ENCODE measurements at places on chromosomes 1 and 21.

GRCh38 chr1:152141971-152142584 is 16.9 kb downstream of the RPTN start:
- peak; percentile 54 for DNase-seq

GRCh38 chr1:203167026-203167912 is 8.4 kb downstream of the MYBPH start:
- DNase-seq = no peak

DNA sequence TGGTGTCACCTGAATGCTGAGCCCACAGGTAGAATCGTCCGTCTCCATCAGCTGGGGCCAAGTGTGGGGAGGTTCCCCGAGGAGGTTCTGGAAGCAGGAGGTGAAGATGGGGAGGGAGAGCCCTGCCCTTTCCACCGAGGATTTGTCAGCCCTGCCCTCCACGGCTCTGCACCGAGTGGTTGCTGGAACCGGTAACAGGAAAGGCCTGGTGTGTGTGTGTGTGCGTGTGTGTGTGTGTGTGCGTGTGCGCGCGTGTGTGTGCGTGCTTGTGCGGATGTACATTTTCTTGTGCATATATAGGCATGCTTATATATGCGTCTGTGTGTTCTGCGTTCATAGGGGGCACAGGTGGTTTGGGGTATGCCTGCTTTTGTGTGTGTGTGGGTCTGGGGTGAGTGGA is 3.5 kb downstream of the NBL1 start:
- no peak for DNase-seq

DNA sequence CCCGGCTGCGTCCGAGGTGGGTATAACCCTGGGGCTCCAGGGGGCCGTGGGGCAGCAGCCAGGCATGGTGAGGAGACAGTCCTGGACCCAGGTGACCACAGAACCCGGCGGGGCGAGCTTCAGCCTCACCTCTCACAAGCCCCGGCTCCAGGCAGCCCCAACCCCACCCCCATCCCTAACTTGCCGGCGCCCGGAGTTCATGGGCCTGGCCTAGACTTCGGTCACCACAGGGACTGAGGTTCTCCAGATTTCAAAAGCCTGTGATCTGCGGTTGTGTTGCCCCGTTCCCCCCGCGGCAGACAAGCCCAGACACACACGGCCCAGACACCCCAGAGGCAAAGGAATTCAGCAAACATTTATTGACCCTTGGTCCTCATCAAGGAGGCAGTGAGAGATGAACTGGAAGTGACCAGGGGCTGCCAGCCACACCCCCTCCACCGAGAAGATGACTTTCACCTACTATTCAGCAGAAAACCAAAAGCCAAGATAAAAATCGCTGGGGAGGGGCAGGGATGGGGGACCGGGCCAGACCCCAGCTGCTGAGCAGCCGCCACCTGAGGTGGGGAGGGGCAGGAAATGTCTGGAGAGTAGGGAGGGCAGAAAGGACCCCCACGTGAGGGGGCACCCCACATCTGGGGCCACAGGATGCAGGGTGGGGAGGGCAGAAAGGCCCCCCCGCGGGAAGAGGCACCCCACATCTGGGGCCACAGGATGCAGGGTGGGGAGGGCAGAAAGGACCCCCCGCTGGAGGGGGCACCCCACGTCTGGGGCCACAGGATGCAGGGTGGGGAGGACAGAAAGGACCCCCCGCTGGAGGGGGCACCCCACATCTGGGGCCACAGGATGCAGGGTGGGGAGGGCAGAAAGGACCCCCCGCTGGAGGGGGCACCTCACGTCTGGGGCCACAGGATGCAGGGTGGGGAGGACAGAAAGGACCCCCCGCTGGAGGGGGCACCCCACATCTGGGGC is 3.9 kb downstream of the HES4 start:
- DNase-seq = peak; percentile 21

DNA sequence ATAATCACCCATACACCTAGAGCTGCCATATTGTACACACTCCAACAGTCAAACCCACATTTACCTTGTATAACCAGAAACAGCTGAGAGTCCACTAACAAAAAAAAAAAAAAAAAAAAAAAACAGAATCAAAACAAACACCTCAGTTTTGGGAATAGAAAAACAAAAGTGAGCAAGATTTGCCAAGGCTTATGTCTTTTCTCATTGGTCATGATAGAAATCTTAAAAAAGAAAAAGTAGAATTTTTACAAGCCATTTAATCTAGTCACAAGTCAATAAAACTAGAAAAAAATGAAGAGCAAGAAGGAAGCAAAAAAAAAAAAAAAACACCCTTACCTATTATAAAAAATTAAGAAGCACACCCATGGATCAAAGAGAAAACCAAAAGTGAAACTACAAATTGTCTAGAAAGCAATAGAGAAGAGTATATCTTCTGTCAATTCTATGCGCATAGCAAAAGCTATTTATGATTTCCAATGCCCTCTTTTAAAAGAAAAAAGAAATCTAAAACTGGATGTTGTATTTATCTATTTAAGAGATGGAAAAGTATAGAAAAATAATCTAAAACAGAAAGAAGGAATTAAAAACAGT is 113.2 kb upstream of the GALNT2 start:
- DNase-seq = no peak

DNA sequence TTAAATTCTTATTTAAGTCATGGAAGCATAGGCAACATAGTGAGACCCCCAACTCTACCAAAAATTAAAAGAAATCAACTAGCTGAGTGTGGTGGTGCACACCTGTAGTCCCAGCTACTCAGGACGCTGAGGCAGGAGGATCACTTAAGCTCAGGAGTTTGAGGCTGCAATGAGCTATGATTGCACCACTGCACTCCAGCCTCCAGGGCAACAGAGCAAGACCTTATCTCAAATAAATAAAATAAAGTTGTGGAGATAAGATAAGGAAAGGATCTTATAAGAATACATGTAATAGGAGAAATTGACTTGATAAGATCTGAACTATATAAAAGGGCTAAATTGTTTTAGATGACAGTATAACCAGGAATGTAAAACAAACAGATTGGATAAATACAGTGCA is 2.3 kb upstream of the BATF3 start:
- DNase-seq = no peak

GRCh38 chr1:176876966-176877515 is 287.5 kb downstream of the ASTN1 start:
- DNase-seq = no peak

- no peak for DNase-seq
Observed at GRCh38 chr1:185608177-185608576, 126.0 kb upstream of the HMCN1 start.

DNA sequence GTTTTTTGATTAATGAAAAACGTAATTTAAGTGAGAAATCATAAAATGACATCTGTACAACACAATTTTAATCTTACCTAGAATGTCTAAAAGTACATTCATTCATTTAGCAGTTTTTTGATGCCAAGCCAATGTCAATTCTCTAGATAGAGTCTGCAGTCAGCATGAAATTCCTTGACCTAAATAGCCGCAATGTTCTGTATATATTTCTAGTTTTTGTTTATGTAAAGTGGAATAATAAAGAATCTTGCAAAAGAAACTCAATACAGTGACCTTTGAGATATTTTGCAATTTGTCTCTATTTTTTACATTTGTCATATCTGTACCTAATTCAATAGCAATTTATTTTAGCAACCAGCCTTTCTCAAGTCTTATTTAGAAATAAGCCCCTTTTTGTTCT is 176.0 kb downstream of the ATP6V1G3 start:
- DNase-seq = no peak

DNA sequence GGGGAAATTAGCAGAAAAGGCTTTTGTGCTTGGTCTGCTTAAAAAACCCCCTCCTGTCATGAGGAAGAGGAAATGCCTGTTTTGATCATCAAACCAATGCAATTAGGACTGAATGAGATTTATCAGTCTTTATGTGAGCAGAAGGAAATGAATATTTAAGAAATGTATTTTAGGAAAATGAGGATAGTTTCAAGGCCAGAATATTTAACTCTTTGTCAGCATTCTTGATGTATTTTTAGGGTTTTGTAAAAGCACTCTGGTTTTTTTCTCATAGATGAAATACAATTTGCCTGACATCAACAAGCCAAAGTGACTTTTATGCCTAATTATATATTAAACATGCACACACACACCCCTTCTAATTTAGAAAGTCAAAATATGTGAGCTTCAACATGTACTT is 213.8 kb downstream of the GRIK1 start:
- DNase-seq = no peak

DNA sequence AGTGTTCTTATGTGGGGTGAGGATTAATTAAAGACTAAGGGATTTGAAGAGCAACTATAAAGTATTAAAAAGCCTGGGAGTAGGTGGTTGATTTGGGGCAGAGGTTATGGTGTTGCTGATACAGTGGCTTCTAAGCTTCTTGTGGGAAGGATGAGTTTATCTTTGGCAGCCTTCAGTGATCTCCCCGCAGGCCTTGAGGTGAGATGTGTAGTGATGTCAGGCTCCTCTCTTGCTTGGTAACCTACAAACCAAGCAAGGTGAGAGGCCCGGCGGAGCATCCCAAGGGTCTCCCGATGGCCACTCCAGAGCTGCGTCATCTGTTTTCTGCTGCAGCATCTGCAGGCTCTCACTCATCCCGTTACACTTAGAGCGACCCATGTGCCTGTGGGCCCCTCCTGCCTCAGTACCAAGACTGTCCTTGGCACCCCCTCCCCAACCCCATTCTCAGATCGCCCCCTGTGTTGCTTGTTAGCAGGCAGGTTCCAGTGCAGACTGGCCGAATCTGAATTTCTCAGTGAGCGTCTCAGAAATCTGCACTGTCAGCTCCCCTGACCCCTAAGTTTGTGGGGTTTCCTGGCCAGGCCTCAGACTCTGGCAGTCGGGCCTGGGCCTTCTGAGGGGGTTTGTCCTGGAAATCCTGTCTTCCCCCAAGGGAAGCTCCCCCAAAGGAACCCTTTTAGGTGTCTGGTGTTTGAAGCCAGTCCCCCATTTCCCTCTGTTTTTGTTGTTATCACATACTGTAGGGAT is 77.9 kb downstream of the GALNT2 start:
- DNase-seq = no peak

GRCh38 chr21:46598581-46599572 is 6.0 kb downstream of the S100B start:
- DNase-seq = peak; percentile 95

- no peak for DNase-seq
Observed at GRCh38 chr1:60108196-60108595, 34.6 kb upstream of the C1orf87 start.

DNA sequence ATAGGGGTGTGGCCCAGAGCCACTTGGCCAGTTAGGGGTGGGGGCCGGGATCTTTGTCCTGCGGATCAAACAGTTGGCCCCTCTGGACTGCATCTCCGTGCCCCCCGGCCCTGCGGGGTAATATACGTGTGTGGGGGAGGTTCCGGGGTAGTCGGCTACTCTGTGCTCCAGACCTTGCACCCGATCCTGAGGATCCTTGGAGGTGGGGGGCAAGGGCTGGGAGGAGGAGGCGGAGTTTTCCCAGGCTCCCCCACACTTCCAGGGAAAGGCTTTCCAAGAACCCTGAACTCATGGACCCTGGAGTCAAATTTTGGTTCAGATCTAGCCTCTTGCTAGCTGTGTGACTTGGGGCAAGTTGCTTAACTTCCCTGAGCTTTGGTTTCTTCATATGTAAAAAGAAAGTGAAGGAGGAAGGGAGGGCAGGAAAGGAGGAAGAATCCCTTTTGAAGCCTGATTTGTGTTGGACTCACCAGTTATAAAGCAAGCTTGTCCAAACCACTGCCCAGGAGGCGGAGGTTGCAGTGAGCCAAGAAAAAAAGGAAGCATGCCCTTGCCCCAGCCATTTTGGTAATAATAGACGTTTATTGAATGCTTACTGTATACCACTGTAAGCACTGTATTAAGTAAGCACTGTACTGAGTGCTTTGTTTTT is 686 bp downstream of the MIIP start:
- no peak for DNase-seq

DNA sequence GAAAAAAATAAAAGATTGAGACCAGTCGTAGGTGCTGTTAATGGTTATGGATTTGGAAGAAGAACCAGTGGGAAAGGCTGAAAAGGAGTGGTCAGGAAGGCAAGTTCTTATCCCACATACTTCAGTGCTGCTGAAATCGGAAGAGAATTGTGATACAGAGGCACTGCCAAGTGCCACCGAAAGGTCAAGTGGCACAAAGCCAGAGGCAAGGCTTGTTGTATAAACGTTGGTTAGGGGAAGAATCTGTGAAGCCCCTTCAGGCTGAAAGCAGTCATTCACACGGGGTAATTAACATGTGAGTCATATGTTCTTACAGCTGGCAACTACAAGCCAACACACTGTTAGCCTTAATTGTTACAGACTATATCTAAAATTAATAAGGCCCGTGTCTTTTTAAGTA is 48.8 kb downstream of the ZBTB40 start:
- DNase-seq = peak; percentile 20

GRCh38 chr1:158809862-158810261 is 21.3 kb upstream of the MNDA start:
- DNase-seq = no peak

- peak; percentile 75 for DNase-seq
Observed at GRCh38 chr1:26161415-26162219, 2.7 kb downstream of the FAM110D start.

GRCh38 chr1:2919841-2920240 is 101.4 kb upstream of the ACTRT2 start:
- no peak for DNase-seq

GRCh38 chr21:43337901-43338655 is 88.9 kb downstream of the SIK1 start:
- DNase-seq = no peak

- peak; percentile 92 for DNase-seq
Observed at GRCh38 chr1:211830328-211831142, at the start of gene LPGAT1. Gene LPGAT1 (minus strand): TSS chr1:211830763. CDS start chr1:211829296, 1,467 bp downstream.

GRCh38 chr21:43866659-43867331 is 1.8 kb downstream of the AGPAT3 start:
- DNase-seq = no peak

DNA sequence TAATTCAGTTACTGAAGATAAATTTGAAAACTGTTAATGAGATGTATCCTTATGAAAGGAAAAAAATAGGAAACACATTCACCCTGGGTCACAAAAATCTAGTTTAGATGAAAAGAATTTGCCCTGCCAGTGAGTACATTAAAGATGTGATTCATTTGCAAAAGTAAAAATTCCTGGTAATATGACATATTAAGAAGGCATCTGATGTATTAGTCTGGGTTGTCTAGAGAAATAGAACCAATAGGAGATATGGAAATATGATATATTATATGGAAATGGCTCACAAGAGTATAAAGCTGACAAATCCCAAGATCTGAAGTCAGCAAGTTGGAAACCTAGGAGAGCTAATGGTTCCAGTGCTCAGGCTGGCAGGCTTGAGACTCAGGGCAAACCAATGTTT is 153.8 kb downstream of the MRPL39 start:
- DNase-seq = no peak

- peak; percentile 73 for DNase-seq
Observed at GRCh38 chr1:20725189-20726117, 7.0 kb downstream of the SH2D5 start.

GRCh38 chr1:213666113-213666512 is 321.7 kb upstream of the PROX1 start:
- DNase-seq = no peak

GRCh38 chr1:235863699-235864093 is 3.0 kb downstream of the LYST start:
- DNase-seq = no peak

GRCh38 chr1:200306944-200307754 is 102.7 kb downstream of the ZNF281 start:
- peak; percentile 63 for DNase-seq

- peak; percentile 32 for DNase-seq
Observed at GRCh38 chr1:222370081-222370912, 177.6 kb downstream of the HHIPL2 start.
